NCI-H774 (cell line): ENCODE measurements at places on chromosomes 7 and 10.

DNA sequence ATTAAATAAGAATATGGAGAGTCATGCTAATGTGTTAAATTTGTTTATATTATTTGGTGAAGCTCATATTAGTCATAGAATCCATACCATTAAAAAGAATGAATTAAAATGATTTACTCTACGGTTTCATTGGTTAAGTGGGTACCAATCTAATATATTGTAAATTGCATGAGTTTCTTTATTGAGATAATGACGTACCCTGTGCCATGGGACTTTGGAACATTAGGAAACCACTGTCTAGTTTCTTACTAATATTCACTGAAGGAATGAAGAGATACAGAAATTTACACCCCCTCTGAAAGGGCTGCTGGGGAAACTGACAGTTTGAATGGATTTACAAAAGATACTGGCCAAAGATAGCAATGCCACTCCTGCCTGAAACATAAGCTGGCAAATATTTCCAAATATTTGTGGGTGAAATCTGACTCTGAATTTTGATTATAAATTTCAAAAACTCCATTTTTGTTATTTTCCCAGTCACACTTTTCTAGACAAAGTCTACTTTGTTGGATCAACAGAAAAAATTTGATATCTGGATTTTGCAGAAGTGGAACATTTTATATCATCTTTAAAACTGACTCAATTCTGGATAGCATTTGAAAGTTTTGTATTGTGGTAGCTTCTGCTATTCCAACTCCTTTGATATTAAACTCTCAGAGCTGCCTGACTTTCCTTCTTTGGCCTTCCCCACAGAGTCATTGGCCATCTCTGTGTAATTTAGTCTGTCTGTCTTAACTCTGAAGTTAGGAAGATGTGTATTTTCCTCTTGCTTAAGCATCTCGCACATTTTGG is 22.3 kb downstream of the MDFIC start:
- no peak for DNase-seq

DNA sequence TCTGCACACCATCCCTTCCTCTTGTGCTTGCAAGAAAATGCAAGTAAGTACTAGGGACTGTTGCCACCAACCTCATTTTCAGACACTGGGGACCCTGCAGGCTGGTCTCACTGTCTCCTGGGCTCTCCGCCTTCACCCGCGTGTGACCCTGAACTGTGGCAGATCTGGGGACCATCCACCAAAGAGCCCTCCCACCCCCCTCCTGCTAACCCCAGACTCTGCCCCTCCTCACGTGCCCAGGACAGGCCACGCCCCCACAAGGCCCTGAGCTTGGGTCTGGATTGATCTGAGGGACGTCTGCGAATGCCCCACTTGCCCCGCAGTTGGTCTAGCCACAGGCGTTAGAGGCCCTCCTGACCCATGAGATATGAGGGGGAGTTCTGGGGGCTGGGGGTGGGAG is 8.1 kb downstream of the CNPY1 start:
- no peak for DNase-seq

- no peak for DNase-seq
Observed at GRCh38 chr7:158354861-158355260, 232.8 kb downstream of the PTPRN2 start.

DNA sequence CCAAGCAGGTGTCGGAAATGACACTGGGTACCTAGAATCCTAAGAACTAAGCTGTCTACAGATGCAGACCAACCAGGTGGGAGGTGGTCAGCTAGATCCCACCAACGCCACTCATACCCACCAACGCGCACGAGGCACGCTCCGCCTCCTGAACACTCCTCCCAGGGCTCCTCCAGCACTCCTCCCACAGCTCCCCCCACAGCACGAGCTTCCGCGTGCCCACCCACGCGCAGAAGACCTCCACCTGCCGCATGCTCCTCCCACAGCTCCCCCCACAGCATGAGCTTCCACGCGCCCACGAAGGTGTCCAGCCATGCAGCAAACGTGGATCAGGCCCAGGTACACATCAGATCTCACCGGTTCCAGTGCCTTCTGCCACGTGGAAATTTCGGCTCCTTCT is 196.0 kb downstream of the MAD1L1 start:
- no peak for DNase-seq

DNA sequence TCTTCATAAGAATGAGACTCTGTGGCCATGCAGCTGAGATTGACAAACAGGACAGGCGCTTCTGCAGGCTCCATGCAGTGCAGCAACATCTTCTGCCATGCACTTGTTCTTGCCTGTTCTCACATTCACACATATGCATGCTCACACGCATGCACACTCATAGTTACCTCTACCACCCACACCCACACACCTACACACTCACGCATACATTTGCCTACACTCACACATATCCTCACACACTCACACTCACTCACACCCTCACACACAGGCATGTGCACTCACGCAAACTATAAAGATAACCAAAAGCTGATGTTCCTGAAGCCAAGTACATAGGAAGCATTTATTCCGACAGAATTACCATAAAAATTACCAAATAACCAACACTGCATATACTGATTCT is 15.7 kb downstream of the GLI3 start:
- DNase-seq = no peak

DNA sequence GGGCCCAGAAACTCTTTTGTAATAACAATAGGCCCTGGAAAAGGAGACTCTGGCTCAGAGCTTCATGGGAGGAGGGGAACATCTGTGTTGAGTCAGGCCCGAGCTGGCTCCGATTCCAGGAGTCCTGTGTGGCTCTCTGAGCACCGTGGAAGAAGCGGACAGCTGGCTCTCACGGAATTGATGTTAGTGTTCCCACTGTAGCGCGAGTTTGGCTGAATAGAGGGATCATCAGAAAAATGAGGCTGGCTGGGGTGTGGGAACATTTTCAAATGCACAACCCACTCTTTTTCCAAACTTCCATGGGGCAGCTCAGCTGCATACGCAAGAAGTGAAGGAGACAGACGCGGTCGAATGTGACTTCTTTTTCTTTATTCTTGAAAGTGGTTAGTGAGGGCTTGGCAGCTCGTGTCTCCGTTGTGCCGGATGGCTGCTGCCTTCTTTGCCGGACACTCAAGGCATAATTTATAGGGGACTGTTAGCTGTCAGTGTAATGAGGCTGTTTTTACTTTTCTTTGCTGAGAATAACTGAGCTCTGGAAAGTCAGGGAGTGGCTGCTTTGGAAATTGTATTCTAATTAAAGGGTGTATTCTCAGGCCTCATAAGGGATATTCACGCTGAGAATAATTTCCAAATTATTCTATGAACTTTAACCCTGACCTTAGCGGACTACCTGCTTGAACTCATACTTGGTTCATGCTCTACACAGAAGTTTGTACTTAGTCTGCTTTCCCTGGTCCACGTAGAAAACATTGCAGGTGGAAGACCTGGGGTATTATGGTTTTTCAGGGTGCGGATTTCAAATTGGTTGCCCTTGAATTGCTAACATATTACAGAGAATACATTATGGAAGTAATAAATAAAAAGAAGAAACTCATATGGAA is 23.1 kb downstream of the MDFIC start:
- no peak for DNase-seq

GRCh38 chr7:90383861-90384260 is 19.4 kb upstream of the CLDN12 start:
- DNase-seq = no peak

DNA sequence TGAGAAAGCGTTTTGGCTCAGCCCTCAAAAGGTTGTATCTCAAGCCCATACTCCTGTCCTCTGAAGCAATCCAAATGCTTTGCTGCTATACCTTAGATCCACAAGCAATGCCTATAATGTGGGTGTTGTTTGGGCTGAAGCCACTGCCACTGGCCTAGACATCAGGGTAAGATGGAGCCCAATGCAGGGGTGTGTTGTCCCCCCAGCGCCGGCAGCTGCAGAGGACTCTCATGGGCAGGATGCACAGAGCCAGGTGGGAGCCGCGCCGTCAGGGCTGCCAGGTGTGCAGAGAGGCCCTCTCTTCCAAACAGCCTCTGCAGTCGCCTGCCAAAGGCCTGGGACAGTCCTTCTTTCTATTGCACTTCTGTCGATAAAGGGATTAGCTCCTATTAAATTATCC is 205.2 kb upstream of the SHH start:
- no peak for DNase-seq

DNA sequence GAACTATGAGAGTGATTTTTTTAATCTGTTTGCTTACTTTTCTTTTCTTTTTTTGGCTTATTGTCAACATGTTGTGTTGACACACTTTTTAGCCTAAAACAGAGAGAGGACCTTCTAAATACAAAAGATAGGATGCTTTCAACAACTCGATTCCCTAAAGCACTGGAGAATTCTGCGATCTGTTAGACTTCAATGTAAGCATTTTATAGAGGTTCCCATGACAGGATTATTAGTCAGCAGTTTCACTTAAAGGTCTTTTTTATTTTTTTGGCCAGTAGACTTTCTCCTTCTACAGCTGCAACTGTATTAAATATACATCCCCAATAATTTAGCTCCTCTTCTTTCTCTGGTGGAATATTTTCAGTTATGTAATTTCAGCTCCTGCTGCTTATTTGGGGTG is 12.7 kb upstream of the NRP1 start:
- no peak for DNase-seq

DNA sequence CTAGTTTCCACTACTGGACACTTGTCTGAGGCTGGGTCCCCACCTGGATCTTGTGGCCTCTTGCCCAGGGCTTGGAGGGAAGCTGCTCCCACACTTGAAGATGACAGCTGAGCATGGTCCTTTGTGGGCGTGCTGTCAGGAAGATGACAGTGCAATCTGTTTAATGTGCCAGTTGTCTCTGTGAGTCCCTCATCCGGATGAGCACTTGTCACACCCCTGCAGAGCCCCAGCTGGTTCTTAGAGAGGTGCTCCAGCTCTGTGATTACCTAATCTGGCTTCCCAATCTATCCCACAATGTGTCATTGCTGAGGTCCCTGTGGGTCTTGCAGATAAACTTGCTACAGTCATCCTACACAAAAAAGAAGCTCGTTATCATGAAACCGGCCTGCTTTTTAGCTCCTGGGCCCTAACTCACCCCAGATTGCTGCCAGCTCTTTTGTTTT is 34.8 kb upstream of the CCSER2 start:
- DNase-seq = no peak

DNA sequence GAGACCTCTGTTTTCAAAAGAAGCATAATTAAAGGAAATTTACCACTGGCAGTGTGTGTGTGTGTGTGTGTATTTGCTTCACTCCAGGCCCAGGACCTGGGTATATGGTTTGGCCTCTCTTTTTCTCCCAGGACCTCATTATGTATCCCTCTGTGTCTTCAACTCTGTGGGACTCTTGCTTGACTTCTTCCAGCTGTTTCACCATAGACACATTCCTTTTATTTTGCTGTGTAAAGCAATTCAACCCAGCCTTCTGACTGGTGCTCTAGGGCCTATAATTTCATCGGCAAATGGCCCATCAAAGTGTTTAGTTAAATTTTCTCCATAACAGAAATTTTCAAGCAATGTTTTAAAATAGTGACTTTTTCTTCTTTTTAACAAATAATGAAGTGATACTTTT is 954.3 kb downstream of the CNTNAP2 start:
- DNase-seq = no peak

- DNase-seq = no peak
Observed at GRCh38 chr10:131033166-131034085, 278.1 kb downstream of the TCERG1L start.

DNA sequence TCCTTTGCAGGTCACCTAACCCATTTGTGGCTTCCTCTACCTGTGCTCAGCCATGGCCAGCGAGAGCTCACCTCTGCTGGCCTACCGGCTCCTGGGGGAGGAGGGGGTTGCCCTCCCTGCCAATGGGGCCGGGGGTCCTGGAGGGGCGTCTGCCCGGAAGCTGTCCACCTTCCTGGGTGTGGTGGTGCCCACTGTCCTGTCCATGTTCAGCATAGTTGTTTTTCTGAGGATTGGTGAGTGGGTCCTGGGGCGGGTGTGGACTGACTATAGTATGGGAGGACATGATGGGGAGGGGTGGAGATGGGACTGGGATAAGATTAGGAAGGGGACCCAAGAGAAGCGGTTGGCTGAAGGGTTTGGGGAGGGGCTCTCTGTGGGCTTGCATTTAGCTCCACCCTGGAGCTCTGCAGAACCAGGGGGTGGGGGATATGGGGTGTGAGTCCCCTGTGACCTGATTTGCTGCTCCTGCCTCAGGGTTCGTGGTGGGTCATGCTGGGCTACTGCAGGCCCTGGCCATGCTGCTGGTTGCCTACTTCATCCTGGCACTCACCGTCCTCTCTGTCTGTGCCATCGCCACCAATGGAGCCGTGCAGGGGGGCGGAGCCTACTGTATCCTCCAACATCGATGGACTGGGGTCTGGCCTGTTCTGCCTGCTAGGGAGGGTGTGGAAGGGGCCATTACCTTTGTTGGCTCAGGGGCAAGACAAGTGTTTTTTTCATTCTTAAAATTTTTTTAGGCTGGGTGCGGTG is 1.8 kb downstream of the SLC12A9 start:
- no peak for DNase-seq

- DNase-seq = no peak
Observed at GRCh38 chr7:4486907-4487306, 195.2 kb upstream of the FOXK1 start.

DNA sequence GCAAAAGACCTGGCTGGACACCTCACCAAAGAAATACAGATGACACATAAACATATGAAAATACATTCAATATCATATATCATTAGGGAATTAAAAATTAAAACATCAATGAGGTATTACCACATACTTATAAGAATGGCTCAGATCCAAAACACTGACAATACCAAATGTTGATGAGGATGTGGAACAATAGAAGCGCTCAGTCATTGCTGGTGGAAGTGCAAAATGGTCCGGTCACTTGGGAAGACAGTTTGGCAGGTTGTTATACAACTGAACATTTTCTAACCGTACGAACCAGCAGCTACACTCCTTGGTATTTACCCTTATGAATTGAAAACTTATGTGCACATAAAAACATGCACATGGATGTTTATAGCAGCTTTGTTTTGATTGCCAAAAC is 38.5 kb downstream of the ZMYND11 start:
- DNase-seq = no peak

GRCh38 chr10:61992671-61993668 is 91.5 kb downstream of the ARID5B start:
- no peak for DNase-seq
